ENCODE measurements at places on chromosomes 5 and 9.

DNA sequence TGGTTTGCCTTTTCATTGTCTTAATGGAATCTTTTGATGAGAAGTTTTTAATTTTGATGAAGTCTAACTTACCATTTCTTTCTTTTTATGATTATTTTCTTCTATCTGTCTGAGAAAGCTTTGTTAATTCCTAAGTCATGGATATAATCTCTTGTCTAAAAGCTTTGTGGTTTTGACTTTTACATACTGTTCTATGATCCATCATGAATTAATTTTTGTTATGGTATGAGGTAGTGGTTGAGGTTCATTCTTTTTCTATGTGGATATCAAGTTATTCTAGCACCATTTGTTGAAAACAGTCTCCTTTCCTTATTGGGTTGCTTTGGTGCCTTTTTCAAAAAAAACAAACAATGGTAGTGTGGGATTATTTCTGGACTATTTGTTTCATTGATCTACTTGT lies 20.4 kb downstream of the FBXO10 start:
- no peak for DNase-seq

GRCh38 chr9:128482186-128482585 lies 22.3 kb upstream of the GLE1 start:
- no peak for DNase-seq

GRCh38 chr5:33324667-33325307 lies 116.0 kb upstream of the TARS1 start:
- DNase-seq = no peak

DNA sequence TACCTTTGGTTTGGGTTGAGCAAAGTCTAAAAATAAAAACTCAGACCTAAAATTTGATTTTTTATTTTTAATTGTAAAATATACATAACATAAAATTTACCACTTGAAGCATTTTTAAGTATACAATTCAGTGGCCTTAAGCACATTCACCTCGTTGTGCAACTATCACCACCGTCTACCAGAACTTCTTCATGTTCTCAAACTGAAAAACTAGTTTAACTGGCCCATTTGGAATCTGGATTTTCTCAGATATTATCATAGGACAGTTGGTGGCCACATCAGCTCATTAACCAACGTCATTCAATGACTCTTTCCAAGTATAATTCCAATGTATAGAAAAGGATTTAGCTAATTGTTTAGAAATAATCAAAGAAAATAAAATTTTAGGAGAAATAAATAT lies 319.3 kb downstream of the TLE1 start:
- no peak for DNase-seq

- peak; percentile 13 for DNase-seq
These were observed 909 bp downstream of the AFF4 start for GRCh38 chr5:132962429-132963021.

- DNase-seq = no peak
These were observed 304.9 kb downstream of the TMEM167A start for GRCh38 chr5:82772281-82772680.

DNA sequence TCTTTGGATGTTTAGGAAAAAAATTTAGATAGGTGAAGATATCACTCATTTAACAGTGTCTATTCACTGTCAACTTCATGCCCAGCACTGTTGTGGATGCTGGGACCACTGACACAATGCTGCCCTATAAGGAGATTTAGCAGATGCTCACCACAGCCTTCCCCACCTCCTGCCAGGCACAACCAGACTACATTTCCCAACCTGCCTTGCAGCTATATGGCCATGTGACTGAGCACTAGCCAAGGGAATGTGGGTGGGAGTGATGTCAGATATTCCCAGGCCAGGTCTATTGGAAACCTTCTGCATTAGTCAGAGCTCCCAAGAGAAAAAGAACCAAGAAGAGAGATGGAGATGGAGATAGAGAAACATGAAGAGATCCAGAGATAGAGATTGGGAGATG lies 302.6 kb upstream of the TAS2R1 start:
- DNase-seq = no peak

DNA sequence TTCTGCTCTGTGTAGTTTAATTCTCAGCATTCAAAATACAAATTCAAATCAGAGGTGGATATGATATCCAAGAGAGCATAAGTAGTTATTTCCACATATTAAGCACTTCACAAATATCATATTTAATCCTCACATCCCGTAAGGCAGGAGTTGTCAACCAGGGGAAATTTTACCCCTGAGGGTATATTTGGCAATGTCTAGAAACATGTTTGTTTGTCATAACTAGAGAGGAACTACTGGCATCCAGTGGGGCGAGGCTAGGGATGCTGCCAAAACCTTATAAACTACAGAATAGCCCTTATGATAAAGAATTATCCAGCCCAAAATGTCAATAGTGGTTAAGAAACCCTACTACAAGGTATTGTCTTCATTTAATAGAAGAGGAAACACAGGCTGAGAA lies 619.4 kb downstream of the SLCO4C1 start:
- no peak for DNase-seq

- no peak for DNase-seq
These were observed 48.5 kb downstream of the SIL1 start for GRCh38 chr5:139149477-139150199.

GRCh38 chr5:73630765-73631164 lies 4.8 kb downstream of the ARHGEF28 start:
- DNase-seq = no peak

DNA sequence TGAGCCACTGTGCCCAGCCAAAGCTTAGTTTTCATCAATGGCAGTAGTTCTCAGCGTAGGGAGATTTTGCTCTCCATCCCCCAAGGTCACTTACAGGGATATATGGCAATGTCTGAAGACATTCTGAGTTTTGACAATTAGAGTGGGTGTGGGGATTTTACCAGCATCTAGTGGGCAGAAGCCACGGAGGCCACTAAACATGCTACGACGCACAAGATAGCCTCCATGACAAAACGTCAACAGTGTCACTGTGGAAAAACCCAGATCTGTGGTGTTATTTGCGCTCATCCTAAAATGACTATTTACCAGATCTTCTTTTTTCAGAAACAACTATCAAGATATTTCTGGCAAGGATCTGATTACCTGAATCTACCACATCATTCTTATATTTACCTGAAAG lies 68.2 kb downstream of the CDC14B start:
- no peak for DNase-seq

DNA sequence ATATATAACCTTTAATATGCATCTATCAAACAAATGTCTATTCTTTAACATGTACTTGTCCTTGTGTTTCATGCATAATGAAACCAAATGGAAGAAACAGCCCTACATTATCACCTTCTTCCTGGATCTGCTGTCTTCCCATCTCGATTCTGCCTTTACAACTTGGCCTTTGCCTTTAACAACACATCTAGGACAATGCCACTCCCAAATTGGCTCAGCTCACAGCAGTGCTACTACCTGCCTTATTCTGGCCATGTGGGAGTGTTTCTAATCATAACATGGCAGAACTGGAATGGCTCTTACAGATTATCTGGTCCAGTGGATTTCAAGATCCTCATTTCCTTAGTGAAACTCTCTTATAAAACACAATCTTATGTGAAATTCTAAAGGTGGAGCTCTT lies 176.5 kb downstream of the CARTPT start:
- no peak for DNase-seq

GRCh38 chr5:180423598-180423997 lies 70.5 kb upstream of the GFPT2 start:
- DNase-seq = no peak

DNA sequence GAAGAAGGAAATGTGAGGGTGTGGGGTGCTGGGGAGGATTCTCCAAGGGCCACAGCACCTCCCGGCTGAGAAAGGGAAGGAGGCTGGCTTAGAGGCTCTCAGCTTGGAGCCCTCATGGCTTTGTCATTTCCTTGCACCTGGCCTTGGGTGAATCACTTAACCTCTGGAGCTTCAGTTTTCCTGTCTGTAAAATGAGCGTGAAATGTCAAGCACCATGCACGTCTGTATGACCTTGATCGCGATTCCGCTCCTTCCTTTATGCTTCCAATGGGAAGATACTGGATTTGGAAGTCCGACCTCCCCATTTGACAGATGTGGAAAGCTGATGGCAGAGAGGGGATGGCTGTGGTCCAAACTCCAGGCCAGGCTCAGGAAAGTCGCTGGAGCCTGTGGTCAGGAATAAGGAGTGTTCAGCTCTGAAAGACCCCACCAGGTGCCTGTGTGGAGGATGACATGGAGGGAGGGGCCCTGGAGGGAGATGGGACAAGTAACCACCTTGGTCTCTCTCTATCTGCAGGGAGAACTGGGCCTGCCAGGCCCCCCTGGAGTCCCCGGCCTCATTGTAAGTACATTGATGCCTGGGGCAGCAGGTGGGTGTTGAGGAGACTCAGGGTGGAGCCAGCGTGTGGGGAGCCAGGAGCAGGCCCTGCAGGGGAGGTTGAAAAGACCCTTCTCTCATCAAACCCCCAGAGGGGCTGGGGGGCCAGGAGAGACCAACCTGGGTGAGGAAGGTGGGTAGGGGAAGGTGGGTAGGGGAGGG lies 66.5 kb downstream of the COL27A1 start:
- no peak for DNase-seq

GRCh38 chr9:35862328-35862727 lies 7.9 kb downstream of the OR13J1 start:
- no peak for DNase-seq

- DNase-seq = no peak
These were observed 102.3 kb downstream of the ZNF608 start for GRCh38 chr5:124644138-124644537.

DNA sequence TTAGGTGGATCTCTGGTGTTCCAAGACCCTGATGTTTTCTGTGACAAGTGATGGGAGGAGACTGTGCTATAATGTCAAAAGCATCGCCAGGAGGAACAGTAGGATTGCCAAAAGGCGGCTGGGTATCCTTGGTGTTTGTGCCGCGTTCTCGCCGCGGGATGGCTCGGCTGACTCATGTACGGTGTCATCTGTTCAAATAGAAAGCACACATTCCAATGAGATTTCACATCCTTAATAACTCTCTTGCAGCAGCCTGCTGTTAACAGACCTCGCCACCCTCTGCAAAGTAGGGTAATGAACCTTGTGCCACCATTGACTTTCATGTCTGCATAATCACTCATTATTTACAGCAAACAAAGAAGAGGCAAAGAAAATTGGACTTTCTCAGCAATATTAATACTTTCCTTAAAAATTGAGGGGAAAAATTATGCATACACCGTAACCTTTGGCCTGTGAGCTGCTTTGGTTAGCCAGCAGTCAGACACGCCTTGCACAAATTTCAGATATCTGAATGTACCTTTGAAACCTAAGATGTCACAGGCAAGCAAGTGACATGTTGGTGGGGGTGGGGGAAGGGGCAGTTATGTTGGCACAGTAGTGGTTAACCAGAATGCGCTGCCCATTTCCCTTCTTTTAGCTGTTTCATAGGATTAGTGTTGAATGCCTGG lies 289.4 kb downstream of the EFNA5 start:
- no peak for DNase-seq

GRCh38 chr5:87076931-87077330 lies 190.8 kb upstream of the RASA1 start:
- no peak for DNase-seq

GRCh38 chr5:9549941-9550340 lies 4.1 kb upstream of the SEMA5A start:
- DNase-seq = no peak

GRCh38 chr9:124353166-124353768 lies 62.0 kb downstream of the PSMB7 start:
- no peak for DNase-seq

DNA sequence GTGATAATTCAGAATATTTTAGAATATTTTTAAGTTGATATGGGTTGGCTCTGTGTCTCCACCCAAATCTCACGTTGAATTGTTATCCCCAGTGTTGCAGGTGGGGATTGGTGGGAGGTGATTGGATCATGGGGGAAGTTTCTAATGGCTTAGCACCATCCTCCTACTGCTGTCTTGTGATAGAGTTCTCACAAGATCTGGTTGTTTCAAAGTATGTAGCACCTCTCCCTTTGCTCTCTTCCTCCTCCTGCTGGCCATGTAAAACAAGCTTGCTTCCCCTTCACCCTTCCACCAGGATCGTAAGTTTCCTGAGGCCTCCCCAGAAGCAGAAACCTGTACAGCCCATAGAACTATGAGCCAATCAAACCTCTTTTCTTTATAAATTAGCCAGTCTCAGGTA lies 214.6 kb upstream of the C9orf72 start:
- DNase-seq = no peak

- DNase-seq = no peak
These were observed 79.1 kb downstream of the LHFPL2 start for GRCh38 chr5:78569441-78569840.

- DNase-seq = no peak
These were observed 367.2 kb downstream of the OSTF1 start for GRCh38 chr9:75455444-75455921.

- no peak for DNase-seq
These were observed 91.7 kb downstream of the SPATA31D1 start for GRCh38 chr9:82080265-82080664.

DNA sequence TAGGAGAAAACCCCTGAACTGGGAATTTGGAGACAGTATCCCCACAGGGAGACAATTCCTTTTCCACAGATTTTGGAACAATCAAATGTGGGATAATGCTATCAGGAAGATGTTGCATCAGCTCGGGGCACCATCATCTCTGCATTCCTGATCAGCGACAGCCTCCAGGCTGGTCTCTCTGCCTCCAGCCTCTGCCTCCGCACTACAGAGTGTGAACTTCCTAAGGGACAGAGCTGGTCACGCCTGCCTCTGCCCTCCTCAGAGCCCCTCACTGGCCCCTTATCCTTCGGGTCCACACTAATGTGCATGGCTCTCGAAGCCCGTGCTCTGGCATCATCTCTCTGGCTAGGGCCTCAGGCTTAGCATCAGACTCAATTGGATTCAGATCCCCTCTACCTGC lies 8.6 kb downstream of the FOXI1 start:
- no peak for DNase-seq

DNA sequence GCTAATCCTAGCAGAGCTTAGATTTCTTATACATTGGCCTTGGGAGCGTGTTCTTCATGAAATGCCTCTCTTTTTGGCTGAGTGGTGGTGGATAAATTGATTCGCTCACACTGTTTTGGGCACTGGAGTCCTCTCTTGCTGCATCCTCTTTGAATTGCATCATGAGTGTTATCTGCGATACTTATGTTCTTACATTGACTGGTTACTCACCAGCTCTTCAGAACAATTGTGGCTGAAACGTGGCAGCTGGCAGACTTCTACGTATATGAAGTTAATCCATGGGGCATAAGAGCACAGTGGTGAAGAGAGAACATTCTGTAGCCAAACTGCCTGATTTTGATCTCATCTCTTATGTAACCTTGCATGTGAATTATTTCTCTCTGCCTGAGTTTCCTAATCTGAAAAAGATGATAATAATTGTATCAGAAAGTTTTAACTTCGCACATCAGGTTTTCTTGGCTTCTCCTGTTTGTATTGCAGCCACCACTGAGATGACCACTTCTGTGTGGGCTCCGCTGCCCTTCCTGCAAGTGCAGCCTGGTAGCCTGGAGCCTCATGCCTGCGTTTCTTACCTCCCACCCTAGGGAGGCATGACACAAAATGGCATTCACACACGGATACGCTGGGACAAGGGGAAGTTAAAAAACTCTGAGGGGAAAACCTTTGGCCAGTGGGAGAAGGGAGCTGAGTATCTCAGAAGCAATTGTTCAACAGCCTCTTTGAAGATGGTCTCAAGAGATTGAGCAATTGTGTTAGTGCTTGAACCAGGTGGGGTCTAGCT lies 295.2 kb downstream of the ARHGAP26 start:
- peak; percentile 23 for DNase-seq

- DNase-seq = no peak
These were observed 64.5 kb downstream of the ARSB start for GRCh38 chr5:78920604-78921003.

- DNase-seq = no peak
These were observed 3.5 kb downstream of the TMEM38B start for GRCh38 chr9:105697871-105698270.
